ENCODE measurements at places on chromosomes 7 and 10. TPM values are rescaled to one million over a fixed set of nuclear protein-coding genes. Genes with fewer than 3 reads are reported as not detected.

DNA sequence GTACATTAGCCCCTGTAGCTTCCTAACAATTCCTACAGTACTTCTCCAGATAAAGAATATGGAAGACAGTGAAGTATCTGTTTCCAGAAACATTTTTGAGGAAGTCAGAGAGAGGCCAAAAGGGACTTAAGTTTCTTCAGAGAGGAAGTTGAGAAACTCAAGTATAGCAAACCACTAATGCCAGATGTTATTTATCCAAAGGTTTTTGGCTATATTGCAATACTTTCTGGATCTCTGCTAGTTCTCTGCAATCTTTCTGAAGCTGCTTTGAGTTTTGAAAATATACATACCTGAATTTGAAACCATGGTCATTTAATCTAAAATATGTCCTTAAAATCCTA lies 64.7 kb downstream of the BICC1 start:
- DNase-seq: no peak

- no peak for DNase-seq
Observed at GRCh38 chr7:114293289-114294012, 121.2 kb upstream of the FOXP2 start.

DNA sequence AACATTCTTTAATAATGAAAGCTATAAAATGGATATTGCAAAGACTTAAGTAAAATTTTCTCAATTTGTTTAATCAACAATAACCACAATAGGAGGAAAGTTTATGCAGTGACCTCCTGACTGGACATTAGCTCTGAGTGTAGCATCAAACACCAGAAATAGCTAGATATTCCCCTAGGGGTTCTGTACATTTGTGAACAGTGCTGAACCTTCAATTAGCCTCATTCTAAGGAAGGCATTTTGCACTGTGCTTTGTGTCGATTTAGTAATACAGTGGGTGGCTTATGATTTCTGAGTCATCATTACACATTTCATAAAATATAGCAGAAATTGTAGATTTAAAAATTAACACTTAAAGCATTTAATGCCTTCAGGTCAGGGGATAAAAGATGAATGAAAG lies 367.3 kb upstream of the PCDH15 start:
- no peak for DNase-seq

- peak; percentile 39 for DNase-seq
Observed at GRCh38 chr10:35635576-35635975, 6.5 kb downstream of the FZD8 start.

DNA sequence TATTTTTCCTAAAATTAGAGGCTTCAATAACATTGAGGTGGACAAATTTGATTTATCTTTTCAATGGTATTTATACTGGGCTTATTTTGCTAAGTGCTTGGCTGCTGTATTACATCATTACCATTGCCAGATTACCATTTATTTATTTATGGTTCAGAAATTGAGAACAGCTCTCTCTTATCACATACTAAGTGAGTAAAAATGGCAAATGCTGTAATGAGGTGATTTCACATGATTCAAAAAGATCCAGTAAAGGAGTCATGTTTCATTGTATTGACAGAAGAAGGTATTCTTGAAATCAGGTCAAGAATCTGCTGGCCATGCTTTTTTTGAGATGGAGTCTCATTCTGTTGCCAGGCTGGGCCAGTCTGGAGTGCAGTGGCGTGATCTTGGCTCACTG lies 322.6 kb downstream of the KIF20B start:
- no peak for DNase-seq

GRCh38 chr10:38174336-38174735 lies 80.2 kb downstream of the ZNF37A start:
- DNase-seq: no peak

- DNase-seq: no peak
Observed at GRCh38 chr10:60171436-60172013, 218.2 kb downstream of the ANK3 start.

DNA sequence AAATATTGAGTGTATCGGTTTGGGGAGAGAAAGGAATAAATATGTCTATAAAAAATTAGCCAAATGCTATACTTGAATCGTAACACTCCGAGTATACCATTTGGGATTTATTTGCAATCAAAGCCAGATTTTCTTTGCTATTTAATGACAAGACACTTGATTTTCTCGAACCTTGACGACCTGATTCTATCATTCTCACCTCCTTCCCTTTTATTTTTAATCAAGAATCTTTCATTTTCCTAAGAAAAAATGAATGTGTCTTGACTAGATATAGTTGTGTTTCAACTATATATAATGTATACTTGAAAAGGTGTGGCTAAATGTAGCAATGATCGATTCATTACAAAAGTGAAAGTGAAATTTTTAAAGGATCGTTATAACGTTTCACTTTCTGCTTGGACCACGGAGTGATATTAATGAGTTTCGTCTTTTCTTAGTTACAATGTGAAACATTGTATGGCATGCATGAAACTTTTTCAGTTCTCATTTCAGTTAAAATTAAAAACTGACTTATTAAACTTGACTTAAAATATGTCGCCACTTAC lies 562 bp downstream of the NUB1 start:
- no peak for DNase-seq

- no peak for DNase-seq
Observed at GRCh38 chr7:27434756-27435400, 192.3 kb downstream of the EVX1 start.

DNA sequence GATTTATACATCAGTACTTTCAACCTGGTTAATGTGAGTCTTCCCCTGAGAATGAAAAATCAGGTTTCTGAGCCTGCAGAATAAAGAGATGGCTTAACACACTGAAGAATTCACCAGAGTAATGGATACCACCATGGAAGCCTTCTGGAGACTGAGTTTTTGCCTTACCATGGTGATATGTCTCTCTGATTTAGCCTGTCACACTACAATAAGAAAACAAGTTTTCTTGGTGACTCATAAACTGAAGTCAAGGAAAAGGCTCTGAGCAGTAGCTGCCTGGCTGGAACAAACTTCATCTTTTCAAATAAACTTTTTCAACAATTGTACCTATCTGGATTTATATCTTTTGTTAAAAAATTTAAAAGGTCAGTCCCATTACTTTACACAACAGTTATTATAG lies 229.0 kb downstream of the PRPF18 start:
- DNase-seq: no peak

- no peak for DNase-seq
Observed at GRCh38 chr7:28792858-28793257, 165.3 kb downstream of the TRIL start.

DNA sequence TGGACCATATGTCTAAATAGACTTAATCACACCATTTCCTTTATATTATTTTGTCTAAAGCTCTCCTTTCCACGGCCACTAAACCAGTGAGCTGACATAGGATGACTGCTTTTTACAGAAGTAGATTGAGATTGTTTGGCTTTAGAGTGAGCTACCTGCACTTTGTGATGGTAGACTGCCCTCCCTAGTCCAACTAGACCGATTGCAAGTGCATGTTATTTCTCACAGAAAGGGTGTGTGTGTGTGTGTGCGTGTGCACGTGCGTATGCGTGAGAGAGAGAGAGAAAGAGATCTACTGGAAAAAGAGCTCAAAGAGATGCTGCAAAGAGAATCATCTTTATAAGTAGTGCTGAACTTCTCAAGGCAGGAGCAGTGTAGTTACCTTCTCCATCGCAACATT lies 60.7 kb downstream of the VCL start:
- DNase-seq: peak; percentile 23

- no peak for DNase-seq
Observed at GRCh38 chr7:91033574-91033973, 230.7 kb upstream of the FZD1 start.

DNA sequence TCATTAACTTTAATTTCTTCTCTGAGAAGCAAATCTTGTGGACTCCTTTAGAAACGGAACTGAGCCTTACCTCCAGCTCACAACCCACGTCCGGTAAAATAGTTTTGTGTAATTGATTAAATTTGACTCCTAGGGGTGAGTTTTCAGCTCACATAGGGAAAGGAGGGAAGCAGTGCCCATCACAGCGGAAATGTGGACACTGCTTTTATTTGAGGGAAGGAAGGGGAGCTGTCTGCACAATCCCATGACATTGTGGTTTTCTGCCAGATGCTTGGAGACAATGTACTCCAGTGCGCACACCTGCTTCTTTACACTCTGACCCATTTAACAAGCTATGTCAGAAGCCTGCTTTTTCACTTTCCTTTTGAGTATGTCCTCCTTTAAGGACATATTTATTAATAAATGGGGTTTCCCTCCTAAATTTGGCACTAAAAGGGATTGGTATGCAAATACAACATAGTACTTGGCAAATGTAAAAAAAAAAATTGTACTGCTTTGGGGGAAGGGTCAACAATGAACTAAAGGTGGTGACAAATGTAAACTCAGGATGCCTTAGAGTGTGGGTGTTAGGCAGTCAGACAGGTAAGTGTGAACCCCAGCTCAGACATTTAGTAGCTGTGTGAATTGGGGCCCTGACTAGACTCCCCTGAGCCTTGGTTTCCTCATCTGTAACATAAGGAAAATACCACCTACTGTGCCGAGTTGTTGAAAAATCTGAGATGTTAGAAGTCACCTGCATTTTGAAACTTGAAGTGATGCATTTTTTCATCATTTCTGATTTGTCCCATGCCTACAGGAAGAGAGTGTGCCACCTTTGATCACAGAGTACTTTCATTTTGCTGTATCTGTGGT lies 90.2 kb upstream of the KLF6 start:
- DNase-seq: no peak

DNA sequence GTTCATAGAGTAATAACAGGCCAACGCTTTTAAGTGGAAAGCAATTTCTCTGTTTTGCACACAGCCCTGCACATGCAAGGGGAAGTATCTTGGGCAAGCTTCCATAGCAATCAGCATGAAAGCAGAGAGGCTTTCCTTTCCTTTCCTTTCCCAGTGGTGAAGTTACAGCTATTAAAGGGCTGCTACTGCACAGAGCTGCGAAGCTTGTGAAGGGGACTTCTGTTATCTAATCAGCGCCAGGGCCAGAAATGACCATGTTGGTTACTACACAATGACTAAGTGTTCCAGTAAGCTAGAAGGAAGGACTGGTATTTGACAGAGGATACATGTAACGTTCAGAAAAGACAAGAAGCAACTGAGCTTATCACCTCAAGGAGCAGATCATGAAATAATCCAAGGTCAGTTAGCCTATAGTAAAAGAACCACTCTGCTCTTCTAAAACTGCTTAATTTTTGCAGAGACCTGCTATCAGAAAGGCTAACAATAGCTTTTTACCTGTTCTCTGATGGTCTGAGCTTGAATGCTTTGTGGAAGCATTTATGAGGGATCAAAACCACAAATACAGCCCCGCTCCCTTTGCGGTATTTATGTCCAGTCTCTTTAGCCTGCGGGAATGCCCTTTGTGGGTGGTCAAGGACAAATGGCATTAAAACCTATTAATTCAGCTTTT lies 45.9 kb downstream of the SGMS1 start:
- DNase-seq: peak; percentile 51

DNA sequence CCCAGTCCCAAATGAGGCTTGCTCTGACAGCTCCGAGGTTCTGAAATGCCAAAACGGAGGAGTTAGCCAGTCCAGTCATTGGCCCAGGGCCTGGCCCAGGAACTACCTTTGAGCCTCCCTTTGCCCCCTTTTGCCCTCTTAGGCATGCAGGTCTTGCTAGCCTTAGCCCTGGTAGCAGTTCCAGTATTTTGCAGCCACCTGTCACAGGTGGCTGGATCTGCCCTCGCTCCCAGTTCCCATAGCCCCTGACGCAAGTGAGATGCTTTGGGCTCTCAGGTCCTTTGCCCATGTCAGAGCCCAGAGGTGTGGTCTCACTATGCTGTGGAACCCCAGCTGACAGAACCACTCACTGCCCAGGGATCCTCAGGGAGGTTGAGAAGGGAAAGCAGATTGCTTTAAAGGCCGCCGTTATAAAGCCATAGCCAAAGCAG lies 42.0 kb downstream of the GPRIN2 start:
- DNase-seq: no peak

DNA sequence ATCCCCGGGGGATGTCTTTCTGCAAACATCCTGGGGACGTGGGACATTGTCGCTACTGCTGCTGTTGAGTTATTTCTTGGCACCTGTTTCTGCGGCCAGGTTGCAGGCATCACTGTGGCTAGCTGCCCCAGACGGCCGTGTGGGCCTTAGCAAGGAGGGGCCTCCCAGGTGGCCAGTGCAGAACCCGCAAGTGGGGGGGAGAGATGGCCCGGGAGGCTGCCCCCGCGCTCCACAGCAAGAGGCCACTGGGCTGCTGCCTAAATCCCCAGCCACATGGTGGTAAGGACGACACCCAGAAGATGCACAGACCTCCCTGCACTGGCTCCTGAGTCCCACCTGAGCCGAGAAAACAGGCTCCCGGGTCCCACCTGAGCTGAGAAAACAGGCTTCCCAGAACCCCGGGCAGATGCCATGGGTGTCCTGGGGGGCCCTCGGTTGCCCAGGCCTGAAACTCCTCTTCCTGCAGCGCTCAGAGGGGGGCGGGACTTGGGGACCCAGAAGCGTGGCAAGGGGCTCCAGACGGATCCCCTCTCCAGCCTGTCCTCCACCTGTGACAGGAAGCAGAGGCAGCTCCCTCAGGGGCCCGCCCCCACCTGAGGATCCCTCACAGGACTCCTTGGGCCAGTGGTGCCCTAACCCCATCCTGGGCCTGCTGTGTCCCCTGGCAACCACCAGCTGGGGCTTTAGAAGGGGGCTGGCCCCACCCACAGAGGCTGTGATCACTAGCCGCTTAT lies 952 bp upstream of the MAFK start:
- DNase-seq: no peak

DNA sequence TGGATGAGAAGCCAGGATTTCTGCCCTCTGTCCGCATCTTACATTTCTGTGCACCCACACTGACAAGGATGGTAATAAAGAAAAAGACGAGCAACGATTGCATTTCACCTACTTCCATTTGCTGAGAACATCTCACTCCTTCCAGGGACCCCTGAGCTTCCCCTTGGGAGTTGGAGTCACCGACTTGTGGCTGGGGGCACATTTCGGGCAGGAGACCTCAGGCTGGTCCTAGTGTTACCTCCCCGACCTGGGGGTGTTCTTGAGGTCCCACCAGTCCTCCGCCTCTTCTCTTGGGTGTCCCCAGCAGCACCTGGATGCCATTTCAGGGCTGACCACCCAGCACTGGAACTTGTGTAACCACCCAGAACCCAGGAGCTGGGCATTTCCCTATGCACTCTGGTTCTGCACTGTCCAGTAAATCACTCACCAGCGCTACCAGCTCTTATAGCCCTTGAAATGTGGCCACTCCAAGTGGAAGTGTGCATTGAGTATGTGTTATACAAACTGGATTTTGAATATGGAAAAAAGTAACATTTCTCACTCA lies 84.9 kb downstream of the LANCL2 start:
- DNase-seq: no peak

GRCh38 chr10:33321516-33321915 lies 13.0 kb downstream of the NRP1 start:
- DNase-seq: no peak

- no peak for DNase-seq
Observed at GRCh38 chr7:128115336-128115820, 84.1 kb upstream of the LRRC4 start.

The OPN1SW gene
- total RNA-seq: 0.45 TPM

The GHRHR gene
- 4.3 TPM for total RNA-seq

The SLIT1 gene
- 23.2 TPM for total RNA-seq

The VWC2 gene
- total RNA-seq: 5.1 TPM

The AS3MT gene
- total RNA-seq: 5.8 TPM

Data from cerebellum (tissue), 4 donors.